ENCODE measurements at places on chromosomes 4 and X.

GRCh38 chr4:25131926-25132325 is 28.3 kb downstream of the SEPSECS start:
- DNase-seq: no peak

DNA sequence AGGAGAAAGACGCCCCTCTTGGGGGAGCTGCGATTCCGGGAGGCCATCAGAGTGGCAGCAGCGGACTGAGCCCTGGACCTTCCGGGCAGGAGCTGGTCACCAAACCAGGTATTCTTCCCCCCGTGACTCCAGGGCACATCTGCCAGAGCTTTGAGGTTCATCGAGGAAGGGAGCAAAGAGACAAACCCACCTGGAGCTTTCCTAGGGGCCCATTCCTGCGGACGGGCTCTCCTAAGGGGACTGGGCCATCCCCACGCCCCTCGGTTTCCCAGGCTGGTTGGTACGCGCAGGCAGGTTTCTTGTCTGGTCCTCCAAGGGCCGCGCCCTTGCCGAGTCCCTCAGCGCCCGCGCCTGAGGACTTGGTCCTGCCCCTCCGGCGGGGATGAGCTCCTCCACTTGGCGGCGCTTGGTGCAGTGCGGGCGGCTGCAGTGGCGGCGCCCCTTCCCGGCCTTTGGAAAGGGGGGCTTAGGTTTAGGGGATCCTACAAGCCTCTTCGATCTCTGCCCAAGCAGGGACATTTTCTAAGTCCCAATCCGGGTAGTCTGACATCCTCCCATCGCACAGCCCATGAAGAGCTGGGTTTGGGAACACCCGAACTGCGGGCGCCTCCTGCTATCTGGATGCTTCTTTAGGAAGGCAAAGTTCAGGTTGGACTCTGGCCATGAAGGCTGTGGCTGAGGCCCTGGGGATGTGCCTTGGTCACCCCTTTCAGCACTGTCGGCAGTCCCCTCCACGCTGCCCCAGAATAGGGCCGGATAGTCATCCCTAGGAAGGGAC is 538 bp downstream of the STBD1 start:
- DNase-seq: no peak

DNA sequence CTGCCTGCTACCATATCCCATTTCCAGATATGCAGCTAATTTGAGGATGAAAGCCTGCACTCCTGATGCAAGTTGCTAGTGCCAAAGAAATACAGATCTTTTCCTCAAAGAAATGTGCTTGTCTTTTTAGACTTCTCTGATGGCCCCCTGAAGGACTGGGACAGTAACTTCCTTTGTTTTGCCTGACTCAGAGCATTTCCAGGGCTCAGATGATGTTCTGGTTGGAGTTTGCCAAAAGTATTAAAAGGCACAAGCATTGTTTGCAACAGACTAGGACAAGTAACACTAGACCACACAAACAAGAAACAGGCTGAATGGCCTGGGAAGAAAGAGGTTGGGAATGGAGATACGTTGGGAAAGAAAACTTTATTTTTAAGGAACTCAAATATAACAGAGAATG is 175.2 kb downstream of the IL13RA2 start:
- DNase-seq: no peak

GRCh38 chr4:141006242-141006802 is 126.9 kb downstream of the RNF150 start:
- no peak for DNase-seq

- no peak for DNase-seq
Measured at GRCh38 chr4:113981591-113981990, 2.1 kb upstream of the ARSJ start.

GRCh38 chrX:69374569-69374968 is 129.6 kb upstream of the NALF2 start:
- no peak for DNase-seq

GRCh38 chrX:109632906-109633504 is 8.0 kb upstream of the KCNE5 start:
- DNase-seq: no peak

- DNase-seq: no peak
Measured at GRCh38 chr4:74157154-74157553, 764 bp upstream of the MTHFD2L start.

DNA sequence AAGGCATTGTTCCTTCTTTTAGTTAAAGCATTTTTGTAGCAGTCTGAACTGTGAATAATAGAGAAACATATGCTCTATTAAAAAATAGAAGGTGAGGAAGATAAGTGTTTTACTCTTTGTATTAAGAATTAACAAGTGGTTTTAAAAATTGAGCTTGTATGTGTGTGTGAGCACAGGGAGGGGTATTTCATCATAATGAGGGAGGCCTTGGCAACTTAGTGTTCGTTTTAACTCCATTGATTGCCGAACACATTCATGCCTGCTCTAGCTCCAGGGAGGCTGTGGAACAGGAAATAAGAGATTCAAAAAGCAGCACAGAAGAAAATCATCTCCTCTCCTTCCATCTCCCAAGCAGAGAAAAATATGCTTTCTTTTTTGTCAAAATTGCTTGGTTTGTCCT is 14.8 kb downstream of the SHROOM3 start:
- no peak for DNase-seq

Data from stimulated activated CD4-positive, alpha-beta T cell treated with anti-CD3 and anti-CD28 coated beads, Interleukin-2, amount 100 ng/mL, for 48 hours (primary cell).